ENCODE measurements at places on chromosomes 1 and 21. TPM values are rescaled to one million over a fixed set of nuclear protein-coding genes. Genes with fewer than 3 reads are reported as not detected.

The GPR25 gene
- total RNA-seq, result not detected

The KIF21B gene
- total RNA-seq, result 19.4 TPM

The OR10Z1 gene
- total RNA-seq, result not detected

The TDRD5 gene
- 0.66 TPM for total RNA-seq

The OR2L5 gene
- total RNA-seq, result not detected

DNA sequence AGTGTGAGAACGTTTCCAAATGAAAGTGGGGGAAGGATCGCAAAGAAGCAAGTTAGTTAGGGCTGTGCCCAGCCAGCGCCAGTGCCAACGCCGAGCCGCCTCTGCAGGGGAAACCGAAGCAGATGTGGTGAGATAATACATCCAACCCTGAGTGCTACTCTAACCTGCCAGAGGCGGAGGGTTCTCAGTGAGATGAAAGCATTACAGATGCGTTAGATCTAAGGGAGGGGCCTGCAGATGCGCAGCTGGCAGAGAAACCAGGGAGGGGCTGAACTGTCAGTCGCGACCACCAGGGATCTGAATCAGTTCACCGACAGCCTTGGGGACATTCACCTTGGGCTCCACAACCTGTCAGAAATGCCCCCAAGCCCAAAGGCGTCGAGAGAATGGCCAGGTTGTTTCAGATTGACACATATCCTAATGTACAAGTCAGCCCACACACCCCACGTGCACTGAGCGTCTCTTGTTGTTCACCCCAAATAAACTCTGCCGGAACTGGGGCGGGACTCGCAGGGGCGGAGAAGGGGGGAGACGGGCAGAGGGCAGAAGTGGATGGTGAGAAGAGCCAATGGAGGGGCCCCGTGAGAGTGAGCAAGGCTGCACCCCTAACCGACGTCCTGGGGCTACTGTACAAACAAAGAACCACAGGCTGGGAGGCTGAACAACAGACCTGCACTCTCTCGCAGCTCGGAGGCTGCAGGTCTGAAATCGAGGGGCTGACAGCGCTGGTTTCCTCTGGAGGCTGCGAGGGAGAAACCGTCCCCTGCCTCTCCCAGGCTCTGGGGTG, 8.7 kb upstream of the UMODL1 start:
- peaks cover 34% of the 10 kb centered on the region for H3K4me1 ChIP-seq
- no peaks in the 10 kb centered on the region for H3K36me3 ChIP-seq
- DNase-seq, result no peak
- no peak overlapping the region for H3K27ac ChIP-seq

DNA sequence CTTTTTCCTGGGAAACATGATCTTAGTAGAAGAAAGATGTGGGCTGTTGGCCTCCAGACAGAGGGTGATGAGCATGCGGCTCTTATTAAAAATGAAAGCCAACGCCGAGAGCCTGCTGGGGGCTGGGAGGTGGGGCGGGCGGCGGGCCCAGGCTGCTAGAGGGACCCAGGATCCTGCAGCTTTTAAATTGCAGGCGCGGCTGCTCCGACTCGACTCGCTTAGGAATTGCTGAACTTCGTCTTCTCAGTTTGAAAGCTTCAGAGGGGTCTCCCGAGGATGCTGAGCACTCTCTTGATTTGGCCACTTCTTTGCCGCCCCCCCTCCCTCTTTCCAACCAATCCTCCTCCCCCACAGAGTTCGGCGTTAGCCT, 1.2 kb downstream of the AGPAT3 start:
- H3K4me1 ChIP-seq, result peaks cover 14% of the 10 kb centered on the region
- peak overlapping the region; percentile 58 for H3K4me3 ChIP-seq
- H3K36me3 ChIP-seq, result no peaks in the 10 kb centered on the region
- DNase-seq, result no peak
- H3K27ac ChIP-seq, result no peak overlapping the region

GRCh38 chr1:208083016-208083714, 161.0 kb downstream of the PLXNA2 start:
- H3K27me3 ChIP-seq, result no peaks in the 10 kb centered on the region
- H3K4me3 ChIP-seq, result no peak overlapping the region
- peaks cover 29% of the 10 kb centered on the region for H3K4me1 ChIP-seq
- DNase-seq, result no peak
- no peak overlapping the region for H3K27ac ChIP-seq

- H3K4me3 ChIP-seq, result no peak overlapping the region
- DNase-seq, result no peak
- H3K27me3 ChIP-seq, result peaks cover 37% of the 10 kb centered on the region
These were observed 11.4 kb upstream of the OLIG1 start for GRCh38 chr21:33058527-33058926.

GRCh38 chr1:226082959-226083301, 20.4 kb downstream of the H3-3A start:
- no peak overlapping the region for H3K27ac ChIP-seq
- H3K27me3 ChIP-seq, result peaks cover 59% of the 10 kb centered on the region
- H3K36me3 ChIP-seq, result no peaks in the 10 kb centered on the region
- H3K4me3 ChIP-seq, result peak overlapping the region; percentile 85
- peak; percentile 54 for DNase-seq

GRCh38 chr1:109361069-109361468, 36.6 kb downstream of the SORT1 start:
- no peak overlapping the region for H3K4me3 ChIP-seq
- H3K4me1 ChIP-seq, result peaks cover 13% of the 10 kb centered on the region
- peak overlapping the region; percentile 55 for H3K27ac ChIP-seq
- no peaks in the 10 kb centered on the region for H3K27me3 ChIP-seq
- H3K36me3 ChIP-seq, result peaks cover 5% of the 10 kb centered on the region

- H3K27ac ChIP-seq, result peak overlapping the region; percentile 55
- no peak for DNase-seq
These were observed 3.0 kb downstream of the GPN2 start for GRCh38 chr1:26887125-26887524.

All from WTC11 (cell line).